ENCODE measurements at places on chromosomes 16 and 17.

DNA sequence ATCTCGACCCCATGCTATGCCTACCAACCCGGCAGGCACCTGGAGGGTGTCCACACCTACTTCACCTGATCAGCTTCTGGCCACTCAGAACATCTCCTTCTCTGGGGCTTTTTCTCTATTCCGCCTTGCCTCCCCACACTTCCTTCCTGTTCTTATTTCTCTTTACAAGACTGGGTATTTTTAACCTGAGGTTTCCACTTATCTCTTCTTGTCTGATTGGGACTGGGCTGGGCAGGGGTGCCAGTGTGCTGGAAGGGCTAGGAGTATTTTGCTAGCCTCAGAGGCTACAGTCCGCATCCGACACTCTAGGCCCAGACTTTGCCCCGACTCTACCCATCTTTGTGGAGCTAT lies 26.2 kb upstream of the ZNF652 start:
- no peak for DNase-seq

DNA sequence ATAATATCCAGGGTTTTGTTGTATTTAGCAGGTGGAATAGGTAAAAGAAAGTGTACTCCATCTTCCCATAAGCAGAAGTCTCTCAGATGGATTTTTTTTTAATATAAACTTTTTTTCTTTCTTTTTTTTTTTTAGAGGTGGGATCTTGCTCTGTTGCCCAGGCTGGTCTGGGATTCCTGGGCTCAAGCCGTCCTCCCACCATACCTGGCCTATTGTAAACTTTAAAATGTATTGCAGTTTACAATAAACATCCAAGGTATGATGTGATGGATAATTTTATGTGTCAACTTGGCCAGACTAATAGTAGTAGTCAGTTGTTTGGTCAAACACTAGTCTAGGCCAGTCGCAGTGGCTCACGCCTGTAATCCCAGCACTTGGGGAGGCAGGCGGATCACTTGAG lies 10.8 kb upstream of the GP1BA start:
- DNase-seq, result no peak

- DNase-seq, result no peak
Measured at GRCh38 chr16:2507052-2507659, 6.6 kb upstream of the ATP6V0C start.

- DNase-seq, result no peak
Measured at GRCh38 chr17:73533781-73534180, 110.5 kb downstream of the SDK2 start.

DNA sequence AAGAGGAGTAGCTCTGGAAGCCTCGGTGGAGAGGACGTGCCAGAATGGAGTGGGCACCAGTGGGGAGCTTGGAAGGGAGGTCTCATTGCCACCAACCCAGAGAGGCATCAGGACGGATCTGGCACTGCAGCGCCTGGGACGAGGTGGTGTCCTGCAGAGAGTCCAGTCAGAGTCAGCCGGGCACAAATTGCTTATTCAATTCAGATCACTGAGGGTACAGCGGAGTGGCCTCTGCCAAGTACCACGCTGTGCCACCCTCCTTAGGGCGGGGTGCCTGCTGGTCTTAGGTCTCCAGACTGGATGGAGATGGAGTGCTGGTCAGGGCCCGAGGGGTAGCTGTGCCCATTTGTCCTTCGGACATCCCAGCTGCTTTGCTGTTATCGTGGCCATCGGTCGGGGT lies 18.9 kb upstream of the SPPL2C start:
- no peak for DNase-seq

GRCh38 chr17:34579017-34579946 lies at the start of gene TMEM132E:
TMEM132E (plus strand) TSS chr17:34579582; CDS start chr17:34581077, 1,495 bp downstream.
- peak; percentile 64 for DNase-seq

- DNase-seq, result peak; percentile 67
Measured at GRCh38 chr17:1179112-1179817, 516 bp downstream of the ABR start.

- peak; percentile 29 for DNase-seq
Measured at GRCh38 chr16:28108590-28109247, 45.2 kb upstream of the GSG1L start.

DNA sequence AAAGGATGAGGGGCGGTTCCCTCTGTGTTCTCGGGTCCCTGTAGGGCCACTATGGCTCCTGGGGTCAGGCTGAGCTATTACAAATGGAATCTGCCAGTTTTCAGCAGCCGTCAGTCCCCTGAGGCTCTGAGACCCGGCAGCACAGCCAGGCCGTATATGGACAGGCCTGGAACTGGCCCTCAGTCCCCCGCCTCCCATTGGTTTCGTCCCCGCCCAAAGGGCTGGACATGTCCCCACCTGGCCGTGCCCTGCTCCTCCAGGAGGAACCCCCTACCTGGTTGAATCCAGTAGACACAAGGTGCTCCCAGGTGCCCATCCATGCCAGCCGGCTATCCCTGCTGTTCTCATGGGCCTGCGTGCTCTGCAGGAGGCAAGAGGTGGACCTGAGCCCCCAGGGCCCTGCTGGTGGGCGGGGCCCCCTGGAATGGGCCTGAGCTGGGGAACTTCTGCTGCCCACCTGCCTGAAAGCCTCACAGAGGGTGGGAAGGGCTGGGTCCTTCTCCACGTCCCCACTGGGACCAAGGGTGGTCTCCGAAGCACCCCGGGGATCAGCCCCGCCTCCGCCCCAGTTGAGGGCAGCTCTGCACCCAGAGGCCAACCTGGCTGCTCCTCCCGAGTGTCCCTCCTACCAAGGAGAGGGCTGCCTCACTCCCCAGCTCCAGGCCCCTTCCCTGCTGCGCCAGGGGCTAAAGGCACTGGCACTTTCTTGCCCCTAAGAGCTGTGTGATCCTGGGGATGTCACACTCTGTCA lies 16.8 kb downstream of the VASN start:
- DNase-seq, result no peak

DNA sequence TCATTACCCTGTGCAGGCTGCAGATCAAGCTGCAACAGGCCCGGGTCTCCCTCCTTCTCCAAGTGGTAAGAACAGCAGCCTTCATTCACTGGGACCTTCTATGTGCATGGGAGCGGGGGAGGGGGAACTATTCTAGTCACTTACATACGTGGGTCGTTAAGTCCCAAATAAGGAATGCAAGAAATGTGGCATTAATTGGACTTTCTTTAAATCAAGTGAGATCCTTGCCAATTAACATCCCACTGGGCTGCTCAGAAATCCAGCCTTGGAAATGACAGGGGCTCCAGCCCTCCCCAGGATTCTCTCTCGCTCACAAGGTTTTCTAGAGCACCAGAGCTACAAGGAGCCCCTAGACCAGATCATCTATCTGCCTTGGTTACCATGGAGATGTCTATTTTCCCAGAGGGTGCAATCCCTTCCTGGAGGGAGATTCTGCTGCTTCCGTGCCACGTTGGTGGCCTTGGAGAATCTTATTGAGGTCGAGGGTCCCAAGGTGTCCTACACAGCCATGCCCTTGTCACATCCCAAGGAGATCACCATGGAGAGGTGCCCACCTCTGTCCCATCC lies 5.2 kb upstream of the EIF1 start:
- DNase-seq, result no peak

GRCh38 chr16:30893417-30893743 lies 497 bp downstream of the BCL7C start:
- peak; percentile 63 for DNase-seq

DNA sequence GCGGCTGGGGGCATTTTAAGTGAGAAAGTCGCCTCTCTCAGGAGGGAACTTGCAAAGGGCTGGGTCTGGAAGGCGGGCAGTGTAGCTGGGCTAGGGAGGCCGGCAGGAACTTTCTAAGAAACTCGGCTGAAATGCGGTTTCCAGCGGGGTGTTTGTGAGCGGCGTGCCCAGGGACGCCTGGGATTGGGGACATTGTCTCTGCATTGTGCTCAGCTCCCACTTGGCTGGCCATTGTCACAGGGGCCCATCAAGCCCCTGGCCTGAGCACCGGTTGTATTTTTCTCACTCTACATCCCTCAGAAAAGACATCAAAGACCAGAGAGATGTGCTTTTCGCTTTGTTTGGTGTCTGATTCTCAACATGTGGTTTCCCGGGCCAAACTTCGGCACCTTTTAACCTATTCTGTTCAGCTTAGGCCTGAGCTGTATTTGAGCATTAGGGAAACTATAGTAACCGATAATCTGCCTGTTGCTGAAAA lies 291.1 kb upstream of the IRX3 start:
- DNase-seq, result no peak

DNA sequence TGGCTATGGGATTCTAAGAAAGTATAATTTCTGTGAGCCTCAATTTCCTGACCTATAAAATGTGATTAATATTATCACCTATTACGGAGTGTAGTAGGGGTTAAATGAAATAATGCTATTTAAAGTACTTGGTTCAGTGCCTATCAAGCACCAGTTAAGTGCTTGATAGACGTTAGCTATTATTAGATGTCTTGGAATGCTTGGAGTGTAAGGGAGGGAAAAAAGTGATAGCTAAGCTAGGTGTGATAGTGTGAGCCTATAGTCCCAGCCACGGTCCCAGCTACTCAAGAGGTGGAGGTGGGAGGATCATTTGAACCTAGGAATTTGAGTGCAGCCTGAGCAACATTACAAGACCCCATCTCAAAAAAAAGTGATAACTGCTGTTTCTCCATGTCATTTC lies 7.5 kb downstream of the ORC6 start:
- DNase-seq, result no peak

- DNase-seq, result no peak
Measured at GRCh38 chr17:76953946-76954345, 85.7 kb downstream of the MGAT5B start.

DNA sequence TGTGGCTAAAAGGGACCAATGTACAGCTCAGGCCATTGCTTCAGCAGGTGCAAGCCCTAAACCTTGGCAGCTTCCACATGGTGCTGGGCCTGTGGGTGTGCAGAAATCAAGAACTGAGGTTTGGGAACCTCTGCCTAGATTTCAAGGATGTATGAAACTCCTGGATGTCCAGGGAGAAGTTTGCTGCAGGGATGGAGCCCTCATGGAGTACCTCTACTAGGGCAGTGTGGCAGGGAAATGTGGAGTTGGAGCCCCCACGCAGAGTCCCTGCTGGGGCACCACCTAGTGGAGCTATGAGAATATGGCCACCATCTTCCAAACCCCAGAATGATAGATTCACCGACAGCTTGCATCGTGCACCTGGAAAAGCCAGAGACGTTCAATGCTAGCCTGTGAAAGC lies 13.0 kb downstream of the EFCAB5 start:
- no peak for DNase-seq

GRCh38 chr17:35713069-35713728 lies 18.2 kb upstream of the RASL10B start:
- no peak for DNase-seq

GRCh38 chr16:88015806-88016140 lies 64.5 kb downstream of the BANP start:
- no peak for DNase-seq

GRCh38 chr17:55237841-55238178 lies 26.9 kb upstream of the HLF start:
- DNase-seq, result no peak

DNA sequence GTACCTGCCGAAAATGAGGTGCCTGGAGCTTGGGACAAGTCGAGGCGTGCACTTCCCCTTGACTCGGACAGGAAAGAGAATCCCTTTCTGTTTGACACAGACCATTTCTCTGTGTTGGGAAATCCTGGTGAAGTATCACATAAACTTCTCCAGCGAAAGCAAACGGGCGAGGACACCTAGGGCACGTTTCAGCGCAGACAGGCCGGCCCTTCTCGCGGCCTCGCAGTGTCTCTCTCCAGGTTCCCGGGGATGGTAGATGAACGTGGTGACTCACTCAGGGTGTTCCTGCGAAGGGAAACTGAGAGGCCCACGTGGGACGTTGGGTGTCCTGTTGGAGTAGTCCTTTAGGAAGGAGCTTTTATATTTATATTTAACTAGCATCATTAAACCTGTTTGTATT lies 36.3 kb upstream of the ZNF750 start:
- DNase-seq, result no peak

GRCh38 chr17:41498276-41498675 lies 7.1 kb downstream of the KRT13 start:
- DNase-seq, result no peak

GRCh38 chr16:89691986-89692569 lies 5.6 kb downstream of the CDK10 start:
- DNase-seq, result no peak

DNA sequence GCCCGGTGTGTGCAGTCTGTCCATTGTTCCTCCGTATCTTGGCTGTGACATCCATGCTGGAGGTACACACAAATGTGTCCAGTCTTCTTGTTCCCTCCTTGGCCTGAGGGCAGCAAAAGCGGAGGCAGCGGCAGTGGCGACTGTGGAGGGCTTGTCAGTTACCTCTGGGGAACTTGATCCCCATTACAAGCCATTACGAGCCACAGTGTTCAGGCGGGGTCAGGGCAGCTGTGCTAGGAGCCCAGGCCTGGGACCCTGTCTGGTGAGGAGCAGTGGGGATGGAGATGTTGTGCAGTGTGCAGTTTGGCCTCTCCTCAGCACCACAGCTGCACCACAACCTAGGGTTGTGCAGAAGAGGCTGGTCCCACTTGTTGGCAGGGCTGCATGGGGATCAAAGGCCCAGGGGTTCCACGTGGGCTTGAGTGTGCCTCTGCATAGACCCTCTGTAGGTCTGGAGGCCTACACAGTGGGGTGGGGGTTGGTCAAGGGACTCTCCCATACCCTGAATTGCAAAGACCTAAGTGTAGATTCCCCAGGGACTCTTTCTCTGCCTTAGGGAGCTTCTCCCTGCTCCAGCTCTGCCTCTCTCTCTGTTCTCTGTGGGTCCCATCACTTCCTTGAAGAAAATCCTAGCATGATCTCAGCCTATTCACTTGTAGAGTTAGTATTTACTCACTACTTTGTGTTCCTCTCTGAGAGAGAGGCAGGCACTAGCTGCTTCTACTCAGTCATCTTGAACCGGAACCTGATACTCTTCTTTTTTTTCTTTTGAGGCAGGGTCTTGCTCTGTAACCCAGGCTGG lies 58.8 kb downstream of the SLFN11 start:
- DNase-seq, result no peak

GRCh38 chr16:81987706-81988105 lies 23.6 kb downstream of the SDR42E1 start:
- DNase-seq, result no peak

- no peak for DNase-seq
Measured at GRCh38 chr17:40859536-40859935, 7.5 kb downstream of the KRT12 start.

DNA sequence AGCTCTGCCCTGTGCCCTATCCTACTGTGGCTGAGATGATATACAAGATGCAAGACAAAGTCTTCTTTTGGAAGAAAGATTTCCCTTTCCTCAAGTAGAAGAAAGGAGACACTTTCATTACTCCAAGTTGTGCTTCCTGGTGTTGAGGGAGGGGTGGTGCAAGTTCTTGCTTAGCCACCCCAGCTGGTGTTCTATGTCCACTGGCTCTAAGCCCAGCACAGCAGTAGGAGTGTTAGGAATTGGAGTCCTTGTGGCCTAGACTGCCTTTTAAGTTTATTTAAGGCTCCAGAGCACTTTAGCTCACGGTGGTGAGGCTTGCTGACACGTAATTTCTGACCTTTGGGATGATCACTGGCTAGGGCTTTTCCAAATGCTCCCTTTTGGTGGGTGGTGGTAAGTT lies 109.7 kb downstream of the KIF2B start:
- DNase-seq, result no peak

- DNase-seq, result no peak
Measured at GRCh38 chr17:5033352-5034015, 1.7 kb downstream of the SLC52A1 start.

- no peak for DNase-seq
Measured at GRCh38 chr17:21460358-21460757, 84.2 kb downstream of the KCNJ12 start.

GRCh38 chr16:72256398-72257066 lies 84.6 kb upstream of the PMFBP1 start:
- no peak for DNase-seq

- no peak for DNase-seq
Measured at GRCh38 chr16:54986409-54986808, 55.7 kb downstream of the IRX5 start.
